NCI-H2081 treated with DMSO at 0.1 percent for 48 hours (cell line): ENCODE measurements at places on chromosomes 4 and X.

DNA sequence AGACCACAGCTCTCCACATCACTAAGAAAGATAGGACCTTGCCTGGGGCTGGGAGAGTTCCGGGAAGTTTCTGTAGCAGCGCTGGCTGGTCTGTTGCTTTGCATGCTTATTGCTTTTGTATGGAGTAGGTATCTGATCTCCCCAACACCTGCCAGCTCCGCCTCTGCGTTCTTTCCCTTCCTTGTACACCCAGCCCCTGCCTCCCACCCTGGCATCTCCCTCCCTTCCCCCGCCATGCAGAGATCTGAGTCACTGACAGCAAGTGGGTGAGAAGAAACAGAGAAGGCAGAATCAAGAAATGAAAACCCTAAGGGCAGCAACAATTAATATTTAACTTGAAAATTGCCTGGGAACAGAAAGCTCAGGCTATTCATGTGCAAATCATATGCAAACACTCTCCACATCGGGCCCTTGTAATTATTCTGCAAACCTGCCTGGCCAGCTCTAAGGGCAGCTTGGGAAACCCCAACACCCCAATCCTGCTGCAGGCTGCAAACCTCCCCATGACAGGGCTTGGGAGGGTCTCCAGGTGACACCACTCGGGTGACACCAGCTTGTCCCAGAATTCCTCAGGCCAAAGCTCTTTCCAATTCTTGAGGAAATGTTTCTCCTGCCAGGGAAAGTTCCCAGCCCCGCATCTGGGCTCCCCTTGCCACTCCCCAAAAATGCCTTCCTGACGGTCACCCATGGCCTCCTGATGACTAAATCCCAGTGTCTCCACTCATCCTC is 257.2 kb downstream of the FBXW7 start:
- peak; percentile 1 for DNase-seq

DNA sequence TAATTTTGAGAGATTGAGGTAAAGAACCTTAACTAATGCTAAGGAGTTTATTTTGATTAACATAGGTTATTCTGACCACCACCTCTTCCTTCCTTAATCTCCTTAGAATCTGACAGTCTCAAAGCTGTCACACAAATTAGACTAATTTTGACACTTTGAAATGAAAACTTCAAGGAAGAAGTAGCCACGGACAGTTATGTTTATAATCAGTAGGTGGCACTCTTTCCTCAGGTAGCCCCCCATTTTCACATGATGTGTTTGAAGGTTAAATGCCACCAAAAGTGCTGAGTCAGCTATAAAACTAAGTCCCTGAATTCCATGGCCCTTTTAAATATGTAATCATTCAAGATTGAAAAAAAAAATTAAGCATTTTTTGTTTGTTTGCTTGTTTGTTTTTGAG is 22.4 kb downstream of the TMEM33 start:
- DNase-seq = no peak

GRCh38 chr4:153115322-153116290 is 88.6 kb upstream of the TRIM2 start:
- no peak for DNase-seq

DNA sequence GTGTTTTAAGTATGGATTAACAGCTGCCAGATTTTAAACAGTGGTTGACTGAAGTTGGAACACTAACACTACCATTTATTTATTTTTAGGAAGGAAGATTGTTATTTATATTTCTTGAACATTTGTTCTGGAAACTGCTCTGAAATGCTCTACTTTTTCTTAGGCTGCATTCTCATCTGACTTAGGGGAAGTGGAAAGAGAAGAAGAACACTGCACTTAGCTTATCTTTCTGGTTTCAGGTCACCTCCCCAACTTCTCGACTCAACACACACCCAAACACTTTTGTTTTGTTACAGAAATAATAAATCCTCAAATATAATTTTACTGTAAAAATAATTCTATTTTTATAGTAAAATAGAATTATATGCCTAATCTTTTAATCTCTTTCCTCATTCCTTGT is 18.6 kb downstream of the BLTP1 start:
- no peak for DNase-seq

GRCh38 chr4:98555798-98556445 is 102.5 kb downstream of the TSPAN5 start:
- no peak for DNase-seq

DNA sequence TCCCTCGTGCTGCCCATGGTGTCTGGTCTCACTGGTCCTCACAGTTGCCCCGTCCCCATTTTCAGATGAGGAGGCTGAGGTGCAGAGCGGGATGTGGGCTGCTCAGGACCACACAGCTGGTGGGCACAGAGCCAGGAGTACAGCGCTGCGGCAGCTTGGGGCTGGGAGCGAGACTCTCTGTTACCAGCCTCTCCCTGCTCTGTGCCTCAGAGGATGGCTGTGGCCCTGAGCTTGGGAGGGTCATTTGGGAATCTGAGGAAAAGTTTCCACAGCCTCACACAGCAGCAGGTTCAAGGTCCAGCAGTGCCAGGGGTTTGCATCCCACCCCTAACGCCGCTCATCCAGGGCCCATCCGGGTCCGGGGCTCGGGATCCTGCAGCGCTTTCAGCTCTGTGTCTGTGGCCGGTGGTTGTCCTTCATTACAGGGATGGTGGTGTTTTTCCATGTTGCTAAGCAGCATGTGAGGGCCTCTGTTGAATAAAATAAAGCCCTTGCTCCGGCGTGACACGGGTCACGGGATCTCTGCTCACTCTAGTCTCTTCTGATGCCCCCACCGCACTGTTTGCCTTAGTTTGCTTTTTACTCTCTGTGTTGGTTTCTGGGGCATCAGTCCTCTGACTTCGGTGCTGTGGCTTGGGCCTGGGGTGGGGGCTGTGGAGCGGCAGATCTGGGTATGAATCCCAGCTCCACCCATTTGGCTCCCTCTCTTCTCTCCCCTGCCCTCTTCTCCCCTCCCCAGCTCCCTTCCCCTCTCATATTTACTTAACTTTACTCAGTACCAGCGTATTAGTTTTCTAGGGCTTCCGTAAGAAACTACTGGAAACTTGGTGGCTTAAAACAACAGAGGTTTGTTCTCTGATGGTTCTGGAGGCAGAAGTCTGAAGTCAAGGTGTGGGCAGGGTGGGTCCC is 6.5 kb downstream of the WFS1 start:
- DNase-seq = no peak

GRCh38 chr4:23890369-23891063 is 669 bp upstream of the PPARGC1A start:
- DNase-seq = no peak

DNA sequence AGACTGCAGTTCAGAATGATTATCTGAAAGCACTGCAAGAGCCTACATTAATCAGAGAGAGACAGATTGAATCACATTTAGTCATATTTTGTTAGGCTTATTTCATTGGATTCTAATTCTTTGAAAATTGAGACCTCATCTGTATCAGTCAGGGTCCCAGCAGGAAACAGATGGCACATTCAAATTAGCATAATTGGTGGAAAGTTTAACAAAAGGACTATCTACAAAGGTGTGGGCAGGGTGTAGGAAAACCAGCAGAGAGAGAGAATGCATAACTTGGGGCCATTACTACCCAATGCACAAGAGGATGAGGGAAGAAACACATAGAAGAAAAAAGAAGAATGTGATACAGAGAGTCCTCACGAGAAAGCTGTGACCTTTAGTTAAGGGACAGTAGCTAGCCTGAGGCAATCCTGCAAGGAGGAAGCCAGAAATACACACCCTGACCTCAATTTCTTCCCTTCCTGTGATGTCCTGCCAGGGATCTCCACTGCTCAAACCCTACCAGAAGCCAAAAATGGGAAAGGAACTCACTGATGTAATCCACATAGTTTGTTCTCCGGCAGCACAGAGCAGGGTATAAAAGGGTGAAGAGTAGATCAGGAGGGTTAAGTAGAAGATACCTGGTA is 17.7 kb upstream of the XKRX start:
- DNase-seq = no peak

DNA sequence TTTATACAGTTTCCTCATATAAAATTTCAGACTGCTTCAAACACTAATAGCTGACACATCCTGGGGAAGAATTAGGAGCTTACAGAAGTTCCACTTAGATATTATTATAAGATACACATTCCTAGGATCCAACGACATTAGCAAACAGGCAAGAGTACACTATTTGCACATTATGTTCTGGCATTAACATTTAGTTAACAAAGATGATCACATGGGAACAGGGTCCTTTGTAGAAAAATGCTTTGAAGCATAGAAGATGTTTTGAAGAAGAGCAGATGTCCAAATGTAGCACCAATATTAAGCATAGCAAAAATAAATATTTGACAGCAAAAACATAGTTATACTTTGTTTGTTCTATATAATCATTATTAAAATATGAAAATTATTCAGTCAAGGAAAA is 52.1 kb downstream of the BTC start:
- DNase-seq = no peak

GRCh38 chrX:10513974-10514373 is 106.4 kb downstream of the MID1 start:
- no peak for DNase-seq

DNA sequence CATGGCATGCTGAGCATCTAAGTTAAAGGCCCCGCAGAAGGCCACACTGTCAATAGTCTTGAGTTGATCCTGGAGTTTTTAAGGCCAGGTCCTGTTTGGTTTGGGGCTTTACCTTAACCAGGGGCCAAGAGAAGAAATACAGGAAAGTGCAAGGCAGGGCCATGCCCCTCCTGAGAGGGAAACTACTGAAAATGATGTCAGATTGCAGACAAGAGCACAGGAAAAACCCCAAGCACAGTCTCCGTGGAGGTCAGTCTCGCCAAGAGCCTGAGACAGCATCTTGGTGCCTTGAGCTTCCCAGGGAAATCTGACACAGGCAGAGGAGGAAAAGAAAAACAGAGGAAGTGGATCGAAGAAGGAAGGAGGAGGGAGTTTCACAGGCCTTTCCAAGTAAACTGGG is 32.2 kb upstream of the GATB start:
- DNase-seq = no peak

DNA sequence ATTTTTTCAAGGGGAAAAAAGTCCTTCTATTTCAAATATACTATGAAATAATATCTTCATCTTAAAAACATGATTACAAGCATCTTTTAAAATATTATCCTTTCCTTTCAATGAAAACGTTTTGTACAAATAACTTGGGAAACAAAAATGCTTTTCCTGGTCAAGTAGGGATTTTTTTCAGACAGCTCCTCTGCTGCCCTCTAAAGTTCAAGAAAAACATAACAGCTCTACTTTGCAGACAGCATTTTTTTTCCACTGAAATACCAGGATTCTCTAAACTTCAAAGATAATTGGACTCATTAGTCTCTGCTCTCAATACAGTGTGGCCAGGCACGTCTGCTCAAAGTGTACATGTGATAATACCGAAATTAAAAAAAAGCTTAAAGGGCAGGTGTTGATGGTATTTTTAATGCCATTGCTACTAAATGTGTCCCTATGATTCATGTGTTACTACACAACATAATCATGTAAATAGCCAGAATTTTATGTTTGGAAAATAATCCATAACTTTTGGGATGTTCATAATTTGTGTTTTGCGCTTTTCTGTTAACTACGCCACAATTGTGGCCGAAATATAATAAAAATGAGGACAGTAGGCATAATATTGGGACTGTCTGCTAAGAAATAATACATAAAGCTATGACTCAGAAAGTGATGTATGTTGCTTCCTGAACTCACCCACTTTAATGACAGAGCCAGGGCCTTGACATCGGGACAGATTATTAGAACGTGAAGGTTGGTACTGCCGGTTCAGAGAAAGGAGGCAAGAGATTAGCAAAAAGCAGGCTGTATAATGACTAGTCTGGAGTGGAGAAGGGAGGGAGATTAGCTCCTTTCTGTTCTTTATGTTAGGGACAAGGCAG is 478.9 kb downstream of the KCNIP4 start:
- no peak for DNase-seq

- no peak for DNase-seq
Observed at GRCh38 chrX:10597871-10598270, 22.5 kb downstream of the MID1 start.

GRCh38 chr4:79042079-79042674 is 102.9 kb upstream of the PAQR3 start:
- DNase-seq = peak; percentile 19

DNA sequence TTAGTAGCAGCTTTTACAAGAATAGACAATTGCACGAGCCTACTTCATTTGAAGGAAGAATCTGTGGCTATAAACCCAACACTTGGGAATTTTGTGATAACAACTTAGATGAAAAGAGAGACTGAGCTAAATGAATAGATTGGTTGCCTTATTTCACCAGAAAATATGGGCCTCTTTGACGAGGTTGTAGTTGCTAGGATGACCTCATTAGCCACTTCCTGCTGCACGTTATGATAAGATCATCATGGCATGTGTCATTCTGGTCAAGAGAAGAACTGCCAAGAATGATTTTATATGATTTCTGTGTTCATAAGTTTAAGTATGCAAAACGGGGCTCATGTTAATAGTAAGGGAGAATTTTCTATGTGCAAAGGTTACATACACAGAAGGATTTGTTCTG is 321.9 kb upstream of the GIMD1 start:
- DNase-seq = no peak

DNA sequence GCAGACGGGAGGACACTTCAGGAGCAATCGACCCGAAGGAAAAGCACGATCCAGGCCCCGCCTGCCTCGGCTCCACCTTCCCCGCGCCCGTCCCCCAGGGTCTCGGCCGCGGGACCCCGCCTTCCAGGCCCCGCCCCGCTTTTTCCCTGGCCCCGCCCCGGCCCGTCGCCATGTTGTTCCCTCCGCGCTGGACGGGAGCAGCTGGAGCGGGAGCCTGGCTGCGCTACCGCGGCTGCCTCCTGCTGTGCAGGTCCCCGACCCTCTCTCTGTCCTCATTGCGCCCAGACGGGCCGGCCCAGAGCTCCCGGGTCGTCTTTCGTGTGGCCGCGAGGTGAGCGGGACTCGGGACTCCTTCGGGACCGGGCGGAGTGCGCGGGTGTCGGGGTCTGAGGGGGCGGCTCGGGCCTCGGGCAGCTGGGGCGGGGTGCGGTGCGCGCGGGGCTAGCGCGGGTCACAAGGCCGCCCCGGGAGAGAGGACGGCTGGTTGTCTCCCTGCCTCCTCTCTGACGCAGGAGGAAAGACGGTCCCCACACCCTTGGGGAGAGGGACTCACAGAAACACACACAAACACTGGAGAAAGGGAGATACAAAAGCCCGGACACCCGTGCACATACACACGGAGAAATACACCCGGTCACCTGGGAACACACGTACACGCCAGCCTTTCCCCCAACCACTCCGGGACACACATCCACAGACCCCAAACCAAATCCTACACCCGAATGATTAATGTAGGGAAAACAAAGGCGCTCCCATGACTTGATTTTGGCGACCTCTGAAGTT is at the start of gene RAB9A:
TSS of gene RAB9A (plus strand) at position 171 of the 783 bp plus-strand sequence. CDS start 19,619 bp downstream, outside the sequence.
- no peak for DNase-seq

DNA sequence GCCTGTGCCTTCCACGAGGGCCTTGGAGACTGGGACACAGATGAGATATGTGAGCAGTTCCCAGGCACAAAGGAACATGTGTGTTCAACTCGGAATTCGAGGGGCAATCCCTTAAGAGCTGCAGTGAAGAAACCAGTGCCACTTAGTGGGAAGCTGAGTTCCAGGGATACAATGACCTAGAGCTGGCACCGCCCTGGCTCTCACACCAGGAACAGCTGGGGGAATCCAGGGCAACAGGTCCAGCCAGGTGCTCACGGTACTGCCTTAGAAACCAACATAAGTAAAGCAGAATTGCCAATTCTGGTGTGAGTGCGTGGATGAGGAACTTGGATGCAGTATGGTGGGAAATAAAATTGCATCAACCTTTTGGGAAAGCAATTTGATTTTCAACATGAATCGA is 122.9 kb downstream of the AFAP1 start:
- DNase-seq = no peak
